ENCODE measurements at places on chromosomes 1 and 21. TPM values are rescaled to one million over a fixed set of nuclear protein-coding genes. Genes with fewer than 3 reads are reported as not detected.

- H3K27me3 ChIP-seq: no peaks in the 10 kb centered on the region
- no peak overlapping the region for H3K4me3 ChIP-seq
These were observed 7.0 kb upstream of the IGSF21 start for GRCh38 chr1:18100491-18101063.

Gene SLC1A7
- not detected for total RNA-seq

Gene HES3
- total RNA-seq: not detected

Gene FBXO2
- 27.3 TPM for total RNA-seq

All from vagina (tissue), 2 donors.